ENCODE measurements at places on chromosomes 7 and 10. TPM values are rescaled to one million over a fixed set of nuclear protein-coding genes. Genes with fewer than 3 reads are reported as not detected.

The ENTPD1 gene
- total RNA-seq: 15.0 TPM

The SPDYE5 gene
- total RNA-seq: not detected

The C10orf67 gene
- total RNA-seq: 0.44 TPM

DNA sequence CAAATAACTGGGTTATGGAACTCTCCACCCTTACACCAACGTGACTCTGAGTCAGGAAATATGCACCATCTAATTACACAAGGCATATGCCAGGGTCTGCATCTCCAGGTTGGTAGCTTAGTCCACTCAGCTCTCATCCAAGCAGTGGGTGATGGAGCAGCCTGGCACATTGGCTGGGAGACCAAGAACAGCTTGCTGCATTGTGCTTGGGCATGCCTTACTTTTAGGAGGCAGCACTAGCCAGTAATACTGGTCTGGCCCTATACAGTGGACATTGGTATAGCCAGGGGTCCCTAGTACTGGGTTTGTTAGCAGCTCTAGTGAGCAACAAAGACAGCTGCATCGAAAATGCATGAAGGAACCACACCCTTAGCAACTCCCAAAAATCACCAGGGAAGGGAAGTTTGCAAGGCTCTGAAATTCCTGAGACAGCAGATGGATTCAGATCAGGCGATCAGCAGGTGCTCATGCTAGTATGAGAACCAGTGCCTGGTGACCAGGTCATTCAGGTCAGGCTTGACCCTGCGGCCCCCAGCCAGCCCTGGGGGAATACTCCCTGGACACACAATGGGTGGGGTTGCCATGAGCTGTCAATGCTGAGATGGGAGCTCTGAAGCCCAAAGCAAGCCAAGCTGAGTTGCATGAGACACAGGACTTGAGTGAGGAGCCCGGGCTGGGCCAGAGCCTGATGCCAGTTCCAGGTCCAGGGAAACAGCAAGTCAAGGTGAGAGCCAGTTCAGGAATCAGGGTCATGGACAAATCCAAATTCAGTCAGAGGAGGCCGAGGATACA is 217.9 kb upstream of the ZMIZ1 start:
- peaks cover under 1% of the 10 kb centered on the region for H3K4me1 ChIP-seq
- H3K27me3 ChIP-seq: no peaks in the 10 kb centered on the region
- DNase-seq: no peak
- H3K27ac ChIP-seq: no peak overlapping the region
- H3K4me3 ChIP-seq: no peak overlapping the region

The VWA2 gene
- not detected for total RNA-seq

The LDB1 gene
- total RNA-seq: 32.2 TPM

The OR6B1 gene
- total RNA-seq: not detected

DNA sequence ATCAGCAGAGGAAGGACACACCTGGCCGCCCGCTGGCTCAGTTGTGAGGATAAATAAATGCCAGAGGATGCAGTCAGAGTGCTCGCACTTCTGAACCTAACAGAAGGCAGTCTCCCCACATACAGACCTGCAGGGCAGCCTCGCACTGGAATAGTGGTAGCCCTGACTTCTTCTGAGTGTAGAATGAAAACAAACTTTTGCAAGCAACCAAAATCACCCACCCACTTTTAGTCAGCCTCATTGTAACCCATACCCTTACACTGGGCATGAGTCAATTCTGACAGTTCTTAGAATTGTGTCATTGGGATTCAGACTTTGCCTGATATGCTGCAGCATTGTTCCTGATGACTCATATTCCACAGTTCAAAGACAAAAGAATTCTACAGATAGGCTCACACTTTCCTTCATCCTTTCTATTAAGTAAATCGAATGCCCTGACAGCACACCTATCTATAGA is 167.0 kb upstream of the CDK1 start:
- H3K27me3 ChIP-seq: no peaks in the 10 kb centered on the region
- no peaks in the 10 kb centered on the region for H3K36me3 ChIP-seq
- no peak overlapping the region for H3K27ac ChIP-seq

GRCh38 chr10:80900661-80901060 is 363.0 kb downstream of the SH2D4B start:
- no peaks in the 10 kb centered on the region for H3K36me3 ChIP-seq
- H3K27ac ChIP-seq: no peak overlapping the region
- H3K27me3 ChIP-seq: no peaks in the 10 kb centered on the region
- no peak for DNase-seq
- H3K4me1 ChIP-seq: no peaks in the 10 kb centered on the region
- H3K4me3 ChIP-seq: no peak overlapping the region

GRCh38 chr7:3943779-3944520 is 642.9 kb downstream of the SDK1 start:
- no peaks in the 10 kb centered on the region for H3K36me3 ChIP-seq
- no peak overlapping the region for H3K27ac ChIP-seq
- no peaks in the 10 kb centered on the region for H3K27me3 ChIP-seq
- H3K4me3 ChIP-seq: no peak overlapping the region
- no peak for DNase-seq

DNA sequence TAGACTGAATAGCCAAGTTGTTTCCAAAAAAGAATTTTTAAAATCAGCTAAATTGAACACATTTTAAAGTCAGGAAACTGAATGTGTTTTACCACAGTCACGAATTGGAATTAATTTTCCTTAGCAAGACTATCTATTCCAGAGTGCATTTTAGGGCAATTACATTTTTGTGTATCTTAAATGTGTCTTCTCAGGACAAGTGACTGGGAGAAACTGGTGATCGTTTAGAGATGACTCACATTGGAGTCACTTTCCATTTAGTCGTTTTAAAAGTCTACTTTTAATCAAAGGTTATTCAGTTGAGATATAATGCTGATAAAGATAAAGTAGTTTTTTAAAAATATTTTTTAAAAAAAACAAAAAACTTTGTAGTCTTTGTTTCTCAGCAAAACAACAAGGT is 191.7 kb upstream of the SLC26A5 start:
- no peak overlapping the region for H3K27ac ChIP-seq
- H3K4me1 ChIP-seq: no peaks in the 10 kb centered on the region
- no peak overlapping the region for H3K4me3 ChIP-seq
- no peaks in the 10 kb centered on the region for H3K36me3 ChIP-seq
- no peaks in the 10 kb centered on the region for H3K27me3 ChIP-seq

DNA sequence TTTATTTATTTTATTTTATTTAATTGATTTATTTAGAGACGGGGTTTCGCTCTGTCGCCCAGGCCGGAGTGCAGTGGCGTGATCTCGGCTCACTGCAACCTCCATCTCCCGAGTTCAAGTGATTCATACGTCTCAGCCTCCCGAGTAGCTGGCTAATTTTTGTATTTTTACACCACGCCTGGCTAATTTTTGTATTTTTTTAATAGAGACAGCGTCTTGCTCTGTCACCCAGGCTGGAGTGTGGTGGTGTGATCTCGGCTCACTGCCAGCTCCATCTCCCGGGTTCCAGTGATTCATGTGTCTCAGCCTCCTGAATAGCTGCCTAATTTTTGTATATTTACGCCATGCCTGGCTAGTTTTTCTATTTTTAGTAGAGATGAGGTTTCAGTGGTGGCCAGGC is 34.2 kb downstream of the AP5Z1 start:
- H3K4me1 ChIP-seq: no peaks in the 10 kb centered on the region
- no peak for DNase-seq
- no peaks in the 10 kb centered on the region for H3K27me3 ChIP-seq
- no peaks in the 10 kb centered on the region for H3K36me3 ChIP-seq

DNA sequence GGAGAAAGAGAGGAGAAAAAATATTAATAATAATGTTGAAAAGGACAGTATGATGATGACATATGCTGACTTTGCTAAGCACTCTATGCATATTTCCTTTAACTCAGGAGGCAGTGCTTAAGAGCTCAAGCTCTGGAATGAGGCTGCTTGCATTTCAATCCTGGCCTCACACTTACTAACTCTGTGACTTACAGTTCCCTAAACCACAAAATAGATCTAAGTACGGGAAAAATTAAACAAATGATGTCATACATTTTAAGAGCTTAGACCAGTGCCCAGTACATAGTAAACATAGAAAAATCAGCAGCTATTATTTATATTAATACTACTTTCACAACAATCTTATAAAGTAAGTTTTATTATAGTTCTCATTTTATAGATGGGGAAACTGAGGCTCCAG is 61.3 kb downstream of the GFRA1 start:
- no peaks in the 10 kb centered on the region for H3K27me3 ChIP-seq
- no peak for DNase-seq
- no peaks in the 10 kb centered on the region for H3K4me1 ChIP-seq

GRCh38 chr10:35089611-35090161 is 455 bp downstream of the CUL2 start:
- peak overlapping the region; percentile 68 for H3K4me3 ChIP-seq
- DNase-seq: no peak
- peak overlapping the region; percentile 94 for H3K27ac ChIP-seq
- H3K4me1 ChIP-seq: no peaks in the 10 kb centered on the region
- no peaks in the 10 kb centered on the region for H3K27me3 ChIP-seq
- H3K36me3 ChIP-seq: no peaks in the 10 kb centered on the region

The GARIN1A gene
- 0.39 TPM for total RNA-seq

All from right atrium auricular region (tissue), 2 donors.